ENCODE measurements at places on chromosomes 11 and 22.

GRCh38 chr11:133219543-133219942, 312.8 kb downstream of the OPCML start:
- no peak for DNase-seq

DNA sequence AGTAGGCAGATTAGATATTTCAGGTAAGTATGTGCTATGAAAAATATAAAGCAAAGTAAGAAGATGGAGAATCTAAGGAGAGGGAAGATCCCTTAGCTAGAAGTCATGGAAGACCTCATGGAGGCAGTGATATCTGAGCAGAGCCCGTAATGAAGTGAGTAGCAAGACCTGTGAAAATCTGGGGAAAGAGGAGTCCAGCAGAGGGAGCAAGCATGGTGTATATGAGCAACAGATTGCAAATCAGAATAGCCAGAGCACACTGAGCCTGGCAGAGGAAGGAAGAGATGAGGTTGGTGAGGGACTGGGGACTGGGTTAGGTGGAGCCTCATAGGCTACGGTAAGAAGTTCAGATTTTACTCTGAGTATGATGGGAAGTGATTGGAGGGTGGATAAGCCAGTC, 9.4 kb downstream of the LHFPL7 start:
- no peak for DNase-seq

DNA sequence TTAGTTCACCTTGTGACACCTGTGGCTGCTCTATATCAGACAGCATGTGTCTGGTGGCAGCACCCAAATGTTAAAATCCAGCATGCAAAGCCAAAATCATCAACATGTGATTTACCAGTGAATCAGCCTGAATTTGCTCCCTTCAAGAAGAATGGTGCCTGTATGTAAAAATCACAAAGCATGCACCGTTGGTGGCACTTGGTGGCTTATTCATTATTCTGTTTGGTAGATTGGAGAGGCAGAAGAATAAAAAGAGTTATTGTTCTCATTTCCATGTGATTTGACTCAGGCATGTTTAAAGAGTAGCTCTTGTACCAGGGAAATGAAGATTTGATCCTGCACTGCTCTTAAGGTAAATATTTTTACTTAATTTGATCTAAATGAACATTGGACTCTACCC, 143.9 kb upstream of the MPPED2 start:
- DNase-seq = no peak

- no peak for DNase-seq
Measured at GRCh38 chr22:41963453-41964111, 5.7 kb upstream of the SEPTIN3 start.

- no peak for DNase-seq
Measured at GRCh38 chr11:34267417-34267816, 90.4 kb downstream of the ABTB2 start.

DNA sequence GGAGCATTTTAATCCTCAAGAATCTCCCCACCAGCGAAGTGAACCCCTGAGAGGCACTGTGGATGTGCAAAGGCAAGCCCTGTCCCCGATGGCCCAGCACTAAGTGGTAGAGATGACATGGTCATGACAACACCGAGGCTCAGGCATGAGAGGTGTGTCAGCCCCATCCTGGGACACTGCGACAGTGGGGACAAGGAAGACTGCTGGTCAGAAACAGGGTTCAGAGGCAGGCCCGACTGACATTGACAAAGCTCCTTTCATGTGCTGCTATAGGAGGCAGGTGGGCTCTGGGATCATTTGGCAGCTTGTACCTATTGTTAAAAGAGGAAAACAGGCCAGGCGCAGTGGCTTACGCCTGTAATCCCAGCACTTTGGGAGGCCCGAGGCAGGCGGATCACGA, 54.3 kb upstream of the MYEOV start:
- no peak for DNase-seq

- DNase-seq = no peak
Measured at GRCh38 chr22:38861927-38862326, 10.1 kb downstream of the CBX6 start.

GRCh38 chr22:49894322-49895054, 23.8 kb downstream of the ALG12 start:
- no peak for DNase-seq

DNA sequence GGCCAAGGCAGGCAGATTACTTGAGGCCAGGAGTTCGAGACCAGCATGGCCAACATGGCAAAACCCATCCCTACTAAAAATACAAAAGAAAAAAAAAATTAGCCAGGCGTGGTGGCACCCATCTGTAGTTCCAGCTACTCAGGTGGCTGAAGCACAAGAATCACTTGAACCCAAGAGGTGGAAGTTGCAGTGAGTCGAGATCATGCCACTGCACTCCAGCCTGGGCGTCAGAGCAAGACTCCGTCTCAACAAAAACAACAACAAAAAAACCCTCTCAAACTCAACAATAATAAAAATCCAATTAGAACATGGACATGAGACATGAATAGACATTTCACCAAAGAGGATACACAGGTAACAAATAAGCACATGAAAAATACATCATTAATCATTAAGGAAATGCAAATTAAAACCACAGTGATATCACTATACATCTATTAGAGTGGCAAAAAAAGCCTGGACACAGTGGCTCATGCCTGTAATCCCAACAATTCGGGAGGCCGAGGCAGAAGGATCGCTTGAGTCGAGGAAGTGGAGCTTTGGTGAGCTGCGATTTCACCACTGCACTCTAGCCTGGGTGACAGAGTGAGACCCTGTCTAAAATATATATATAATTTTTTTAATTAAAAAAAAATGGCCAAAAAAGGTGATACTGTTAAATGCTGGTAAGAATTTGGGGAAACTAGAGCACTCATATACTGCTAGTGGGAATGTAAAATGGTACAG, 12.7 kb upstream of the SEPTIN5 start:
- DNase-seq = no peak

GRCh38 chr11:70159627-70160570, 43.2 kb upstream of the FADD start:
- DNase-seq = no peak

GRCh38 chr22:50606946-50607658, 6.5 kb downstream of the MAPK8IP2 start:
- DNase-seq = no peak

DNA sequence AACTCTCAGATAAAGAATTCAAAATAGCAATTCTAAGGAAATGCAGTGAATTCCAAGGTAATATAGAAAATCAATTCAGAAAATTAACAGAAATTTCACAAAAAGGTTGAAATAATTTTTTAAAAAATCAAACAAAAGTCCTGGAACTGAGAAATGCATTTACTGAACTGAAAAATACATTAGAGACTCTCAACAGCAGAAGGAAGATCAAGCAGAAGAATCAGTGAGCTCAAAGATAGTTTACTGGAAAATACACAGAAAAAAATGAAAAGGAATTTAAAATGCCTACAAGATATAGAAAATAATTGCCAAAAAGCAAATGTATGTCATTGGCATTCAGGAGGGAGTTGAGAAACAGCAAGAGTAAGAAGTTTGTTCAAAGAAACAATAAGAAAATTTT, 107.3 kb downstream of the BUD13 start:
- DNase-seq = no peak

DNA sequence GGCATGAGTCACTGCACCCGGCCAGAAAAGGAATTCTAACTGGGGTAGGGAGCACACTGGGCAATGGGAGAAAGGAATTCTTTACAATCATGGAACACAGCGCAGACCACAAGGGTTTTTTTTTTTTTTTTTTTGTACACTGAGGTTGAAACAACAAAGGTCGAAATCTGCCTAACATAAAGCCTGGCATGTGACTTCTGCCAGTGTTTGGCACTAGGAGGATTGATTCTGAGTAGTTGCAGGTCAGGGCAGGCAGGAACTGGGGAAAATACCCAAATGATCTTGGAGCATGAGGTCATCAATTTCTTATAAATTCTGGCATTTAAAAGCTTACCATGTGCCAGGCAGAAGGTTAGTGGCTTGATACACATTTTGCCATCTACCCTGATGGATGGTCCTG, 202.0 kb upstream of the SNX19 start:
- no peak for DNase-seq

- no peak for DNase-seq
Measured at GRCh38 chr22:23903328-23903971, 9.3 kb downstream of the MIF start.

GRCh38 chr11:72254299-72254993, 10.5 kb upstream of the PHOX2A start:
- no peak for DNase-seq

GRCh38 chr11:100706179-100706578, 19.1 kb downstream of the ARHGAP42 start:
- DNase-seq = no peak

- DNase-seq = no peak
Measured at GRCh38 chr11:121936781-121937447, 179.1 kb downstream of the BLID start.

GRCh38 chr11:15651816-15652215, 537.1 kb downstream of the INSC start:
- DNase-seq = no peak

DNA sequence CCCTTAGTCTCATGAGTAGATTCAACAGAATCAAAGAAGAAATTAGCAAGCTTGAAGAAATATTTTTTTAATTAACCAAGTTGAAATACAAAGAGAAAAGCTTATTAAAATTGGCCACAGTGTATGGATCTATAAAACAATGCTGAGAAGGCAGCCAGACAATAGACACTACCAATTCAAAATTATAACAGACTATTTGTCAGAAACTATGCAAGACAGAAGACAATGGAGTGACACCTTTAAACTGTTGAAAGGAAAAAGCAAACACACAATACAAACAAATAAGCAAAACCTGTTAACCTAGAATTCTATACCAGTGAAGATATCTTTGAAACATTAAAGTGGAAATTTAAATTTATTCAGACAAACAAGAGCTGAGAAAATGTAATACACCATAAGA, 225.4 kb downstream of the CASP12 start:
- DNase-seq = no peak

GRCh38 chr11:58787903-58788302, 56.2 kb upstream of the GLYAT start:
- no peak for DNase-seq

- no peak for DNase-seq
Measured at GRCh38 chr11:3920148-3920852, 64.8 kb downstream of the STIM1 start.

DNA sequence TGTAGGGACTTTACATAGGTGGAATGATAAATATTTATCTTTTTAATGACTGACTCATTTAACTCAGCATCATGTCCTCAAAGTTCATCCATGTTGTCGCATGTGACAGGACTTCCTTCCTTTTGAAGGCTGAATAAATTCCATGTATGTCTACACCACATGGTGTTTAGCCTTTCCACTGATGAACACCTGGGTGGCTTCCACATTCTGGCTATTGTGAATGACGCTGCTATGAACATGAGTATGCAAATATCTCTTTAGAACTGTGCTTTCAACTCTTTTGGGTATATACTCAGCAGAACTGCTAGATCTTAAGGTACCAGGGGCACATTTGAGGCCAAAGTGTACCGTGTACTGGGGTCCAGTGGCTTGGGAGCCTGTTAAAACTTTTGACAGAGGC, 24.1 kb downstream of the LARGE1 start:
- DNase-seq = no peak

DNA sequence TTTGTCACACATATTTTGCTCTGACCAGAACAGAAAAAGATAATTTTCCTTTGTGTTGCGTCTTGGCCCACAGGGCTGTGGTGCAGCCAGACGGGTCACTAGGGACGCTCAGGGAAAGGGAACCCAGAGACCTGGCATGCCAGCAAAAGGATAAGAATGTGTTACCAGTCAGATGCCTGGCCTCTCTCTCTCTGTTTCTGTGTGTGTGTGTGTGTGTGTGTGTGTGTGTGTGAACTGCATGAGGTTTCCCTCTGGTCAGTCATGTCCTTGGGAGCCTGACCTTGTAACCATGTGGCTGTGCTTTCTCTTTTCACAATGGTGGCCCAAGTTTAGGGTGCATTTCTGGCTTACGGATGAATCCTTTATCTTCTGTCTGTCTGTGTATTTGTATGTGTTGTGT, 25.4 kb downstream of the CCKBR start:
- DNase-seq = no peak

- no peak for DNase-seq
Measured at GRCh38 chr11:102332611-102332994, 14.4 kb upstream of the BIRC2 start.

DNA sequence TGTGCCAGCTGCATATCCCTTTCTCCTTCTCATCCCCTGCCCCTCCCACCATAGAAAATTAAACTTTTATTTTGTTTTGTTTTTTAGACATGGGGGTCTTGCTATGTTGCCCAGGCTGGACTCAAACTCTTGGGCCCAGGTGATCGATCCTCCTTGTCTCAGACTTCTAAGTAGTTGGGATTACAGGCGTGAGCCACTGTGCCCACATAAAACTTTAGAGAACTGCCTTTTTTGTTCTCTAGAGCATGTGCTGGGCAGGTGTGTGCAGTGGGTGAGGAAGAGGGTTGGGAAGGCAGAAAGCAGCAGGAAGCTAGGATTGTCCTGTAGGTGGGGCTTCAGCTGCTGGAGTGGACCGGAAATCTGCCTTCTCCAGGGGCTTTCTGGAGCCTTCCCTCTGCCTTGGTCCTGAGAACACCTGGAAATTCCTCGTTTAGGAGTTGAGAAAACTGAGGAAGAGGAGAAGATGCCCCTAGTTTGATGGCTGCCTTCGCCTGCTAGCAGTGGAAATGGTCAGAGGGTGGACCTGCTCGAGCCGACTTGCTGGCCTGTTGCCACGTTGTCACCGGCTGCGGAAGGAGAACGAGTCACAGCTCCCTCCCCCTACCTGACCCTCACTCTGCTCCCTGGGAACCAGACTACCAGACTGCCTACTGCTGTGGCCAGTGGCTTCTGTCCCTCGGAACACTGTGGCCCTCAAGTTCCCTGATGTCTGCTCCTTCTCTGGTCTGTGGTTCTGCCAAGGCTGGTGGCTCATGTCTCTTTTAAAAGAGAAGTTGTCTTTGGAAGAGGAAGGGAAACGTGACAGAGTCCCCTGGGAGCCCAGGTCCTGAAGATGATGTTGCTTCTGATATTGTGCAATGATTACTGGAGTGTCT, 4.0 kb downstream of the ST14 start:
- peak; percentile 51 for DNase-seq

GRCh38 chr11:73306977-73307322, 1.1 kb upstream of the ARHGEF17 start:
- no peak for DNase-seq

- no peak for DNase-seq
Measured at GRCh38 chr22:34294986-34295385, 374.7 kb upstream of the LARGE1 start.

GRCh38 chr11:102438311-102439062, 14.1 kb downstream of the TMEM123 start:
- DNase-seq = no peak

DNA sequence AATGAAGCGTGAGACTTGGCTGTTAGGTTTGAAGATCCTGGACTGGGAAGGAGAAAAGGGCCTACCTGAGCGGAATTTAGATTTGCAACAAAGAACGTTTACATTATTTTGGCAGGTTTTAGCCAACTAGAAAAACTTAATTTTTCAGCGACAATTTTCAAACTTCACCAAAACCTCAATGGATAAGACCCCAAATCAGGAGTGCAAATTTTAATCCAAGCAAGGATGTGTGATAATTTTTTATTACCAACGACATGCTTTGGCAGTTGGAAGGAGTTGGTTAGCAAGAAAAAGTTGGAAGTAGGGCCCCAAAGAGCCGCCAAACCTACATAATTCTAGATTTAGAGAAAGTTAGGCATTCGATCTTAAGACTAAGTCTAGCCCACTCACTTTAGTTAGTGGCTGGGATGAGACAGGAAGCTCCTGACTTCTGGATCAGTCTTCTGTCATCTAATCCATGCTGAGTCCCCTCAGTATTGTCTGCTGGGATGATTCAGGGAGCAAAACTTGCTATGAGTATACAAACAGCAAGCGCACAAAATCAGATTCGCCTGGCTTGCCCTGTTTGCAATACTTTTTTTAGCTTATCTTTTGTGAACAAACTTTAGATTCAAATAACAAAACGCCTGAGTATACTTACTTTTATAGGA, 787 bp upstream of the RDX start:
- no peak for DNase-seq

Measured in left lung (tissue), 14 donors.